Right forelimb (tissue), 1 donor: ENCODE measurements at places on chromosomes 1 and 21.
A peak's percentile ranks its signal among the peaks of the same experiment; 100 is the strongest.

DNA sequence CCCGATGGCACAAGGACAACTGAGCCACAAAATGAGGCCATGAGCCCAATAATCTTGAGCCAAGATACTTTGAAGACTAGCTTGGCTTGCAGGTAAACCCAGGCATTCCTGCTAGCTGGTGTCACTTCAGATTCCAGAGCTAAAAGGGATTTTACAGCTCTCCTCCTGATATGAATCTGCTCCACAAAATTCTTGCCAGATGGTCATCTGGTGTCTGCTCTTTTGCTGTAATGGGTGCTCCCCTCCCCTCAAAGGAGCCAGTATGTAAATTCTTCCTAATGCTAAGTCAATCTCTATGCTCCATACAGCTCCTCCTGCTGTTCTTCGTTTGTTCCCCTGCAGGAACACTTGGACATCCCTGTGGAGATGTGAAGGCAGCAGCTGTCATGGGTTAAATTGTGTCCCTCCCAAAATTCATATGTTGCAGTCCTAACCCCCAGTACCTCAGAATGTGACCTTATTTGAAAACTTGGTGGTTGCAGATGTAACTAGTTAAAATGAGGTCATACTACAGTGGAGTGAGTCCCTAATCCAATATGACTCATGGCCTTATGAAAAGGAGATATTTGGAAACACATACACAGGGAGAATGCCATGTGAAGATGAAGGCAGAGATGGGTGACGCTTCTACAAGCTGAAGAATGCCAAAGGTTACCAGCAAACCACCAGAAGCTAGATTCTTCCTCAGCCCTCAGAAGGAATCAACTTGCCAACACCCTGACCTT lies 180.6 kb upstream of the PALMD start:
- DNase-seq = no peak

DNA sequence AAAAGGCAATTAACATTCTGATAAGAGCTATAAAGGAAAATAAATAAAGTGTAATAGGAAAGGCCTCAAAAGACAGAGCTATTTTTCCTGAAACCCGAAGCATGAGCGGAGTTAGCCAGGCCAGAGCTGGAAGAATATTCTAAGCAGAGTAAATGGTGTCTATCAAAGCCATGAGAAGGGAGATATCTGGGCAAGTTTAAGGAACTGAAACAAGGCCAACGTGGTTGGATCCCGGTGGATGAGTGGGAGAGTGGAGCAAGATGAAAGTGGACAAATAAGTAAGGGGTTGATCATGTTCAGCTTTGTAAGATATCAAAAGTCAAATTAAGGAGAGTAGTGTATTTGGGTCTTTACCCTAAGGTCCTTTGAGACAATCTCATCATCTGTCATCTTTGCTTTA lies 234.0 kb downstream of the TM2D1 start:
- DNase-seq = no peak

GRCh38 chr1:9004700-9005394 lies 21.4 kb downstream of the SLC2A7 start:
- DNase-seq = peak; percentile 85

DNA sequence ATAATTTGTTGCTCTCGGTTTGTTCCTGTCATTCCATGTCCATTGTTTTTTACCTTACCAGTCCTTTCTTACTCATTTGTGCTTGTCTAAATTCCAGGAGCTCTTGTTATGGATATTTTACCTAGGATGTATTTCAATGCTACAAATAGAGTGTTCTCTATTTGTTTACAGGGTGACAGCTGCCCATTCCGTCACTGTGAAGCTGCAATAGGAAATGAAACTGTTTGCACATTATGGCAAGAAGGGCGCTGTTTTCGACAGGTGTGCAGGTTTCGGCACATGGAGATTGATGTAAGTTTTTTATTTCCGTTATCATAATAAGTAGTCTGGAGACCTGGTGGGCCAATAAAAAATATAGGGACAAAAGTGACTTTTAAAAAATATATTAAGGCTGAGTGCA lies 23.0 kb downstream of the ZBED6 start:
- no peak for DNase-seq

DNA sequence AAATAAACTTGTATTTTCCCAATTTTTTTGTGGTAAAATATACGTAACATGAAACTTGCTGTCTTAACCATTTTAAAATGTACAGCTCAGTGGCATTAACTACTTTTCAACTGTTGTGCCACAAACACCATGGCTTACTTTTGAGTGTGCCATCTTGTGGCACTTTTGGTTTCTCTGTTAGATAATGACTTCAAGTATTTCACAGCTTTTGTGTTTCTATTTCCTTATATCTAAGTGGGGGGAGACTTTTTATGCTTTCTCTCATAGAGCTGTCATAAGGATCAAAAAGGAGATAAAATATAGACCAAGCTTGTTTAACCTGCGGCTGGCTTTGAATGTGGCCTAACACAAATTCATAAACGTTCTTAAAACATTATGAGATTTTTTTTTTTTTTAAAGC lies 44.3 kb downstream of the CDC14A start:
- DNase-seq = no peak

DNA sequence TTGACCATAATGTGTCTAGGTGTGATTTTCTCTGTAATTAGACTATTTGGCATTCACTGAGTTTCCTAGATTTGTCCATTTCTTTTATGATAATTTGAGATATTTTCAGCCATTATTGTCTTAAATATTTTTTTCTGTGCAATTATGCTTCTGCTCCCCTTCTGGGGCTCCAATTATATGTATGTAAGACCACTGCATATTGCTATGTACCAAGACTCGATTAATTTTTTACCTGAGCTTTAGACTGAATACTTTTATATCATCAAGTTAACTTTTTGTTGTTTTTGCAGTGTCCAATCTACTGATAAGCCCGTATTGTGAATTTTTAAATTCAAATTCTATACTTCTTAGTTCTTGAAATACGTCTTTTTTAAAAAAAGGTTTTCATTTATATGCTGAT lies 5.1 kb upstream of the TAF1A start:
- no peak for DNase-seq

DNA sequence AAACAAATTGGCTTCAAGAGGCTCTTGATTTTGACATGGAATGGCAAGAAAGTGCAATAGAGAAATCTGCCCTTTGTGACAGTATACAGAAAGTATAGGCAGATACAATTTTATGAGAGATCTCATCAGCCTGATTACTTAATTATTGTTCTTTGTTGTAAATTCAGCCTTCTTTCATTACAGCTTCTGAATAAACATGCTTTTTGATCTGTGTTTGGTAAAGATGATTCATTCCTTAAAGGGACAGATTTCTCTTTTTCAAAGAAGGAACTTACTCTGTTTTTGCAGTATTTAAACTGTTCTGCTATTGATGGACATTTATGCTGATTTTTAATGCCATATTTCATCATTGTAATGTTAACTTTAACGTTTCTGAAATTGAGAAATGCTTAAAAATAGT lies 13.7 kb upstream of the MPC2 start:
- DNase-seq = no peak

- no peak for DNase-seq
Measured at GRCh38 chr1:27569506-27570291, 34.2 kb downstream of the AHDC1 start.

DNA sequence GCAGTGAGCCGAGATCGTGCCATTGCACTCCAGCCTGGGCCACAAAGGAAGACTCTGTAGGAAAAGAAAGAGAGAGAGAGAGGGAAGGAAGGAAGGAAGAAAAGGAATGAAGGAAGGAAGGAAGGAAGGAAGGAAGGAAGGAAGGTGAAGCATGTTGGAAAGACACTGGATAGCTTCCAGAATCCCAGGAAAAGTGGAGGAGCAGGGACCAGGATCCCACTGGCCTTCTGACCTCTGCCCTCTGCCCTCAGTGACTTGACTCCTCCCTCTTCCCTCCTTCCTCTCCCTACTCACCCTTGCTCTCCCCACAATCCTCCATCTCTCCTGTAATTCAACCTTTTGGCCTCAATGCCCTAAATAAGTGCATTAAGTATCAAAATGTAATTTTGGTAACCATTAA lies 4.1 kb upstream of the UTS2 start:
- no peak for DNase-seq

- DNase-seq = no peak
Measured at GRCh38 chr1:55355549-55355948, 140.4 kb upstream of the USP24 start.

DNA sequence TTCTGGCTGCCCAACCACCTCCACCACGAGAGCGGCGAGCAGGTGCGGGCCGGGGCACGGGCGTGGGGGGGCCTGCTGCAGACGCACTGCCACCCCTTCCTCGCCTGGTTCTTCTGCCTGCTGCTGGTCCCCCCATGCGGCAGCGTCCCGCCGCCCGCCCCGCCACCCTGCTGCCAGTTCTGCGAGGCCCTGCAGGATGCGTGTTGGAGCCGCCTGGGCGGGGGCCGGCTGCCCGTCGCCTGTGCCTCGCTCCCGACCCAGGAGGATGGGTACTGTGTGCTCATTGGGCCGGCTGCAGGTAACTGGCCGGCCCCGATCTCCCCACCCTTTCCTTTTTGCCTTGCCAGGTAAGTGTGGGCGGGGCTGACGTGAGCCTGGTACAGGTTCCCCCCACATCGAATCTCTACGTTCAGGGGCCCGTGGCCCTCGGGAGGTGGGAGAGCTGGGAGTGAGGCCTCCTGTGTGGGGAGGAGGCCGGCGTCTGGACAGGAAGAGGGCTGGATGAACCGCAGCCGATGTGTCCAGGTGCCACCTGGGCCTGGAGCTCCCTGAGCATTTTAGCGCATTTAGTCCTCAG lies 51.7 kb downstream of the COL18A1 start:
- no peak for DNase-seq

DNA sequence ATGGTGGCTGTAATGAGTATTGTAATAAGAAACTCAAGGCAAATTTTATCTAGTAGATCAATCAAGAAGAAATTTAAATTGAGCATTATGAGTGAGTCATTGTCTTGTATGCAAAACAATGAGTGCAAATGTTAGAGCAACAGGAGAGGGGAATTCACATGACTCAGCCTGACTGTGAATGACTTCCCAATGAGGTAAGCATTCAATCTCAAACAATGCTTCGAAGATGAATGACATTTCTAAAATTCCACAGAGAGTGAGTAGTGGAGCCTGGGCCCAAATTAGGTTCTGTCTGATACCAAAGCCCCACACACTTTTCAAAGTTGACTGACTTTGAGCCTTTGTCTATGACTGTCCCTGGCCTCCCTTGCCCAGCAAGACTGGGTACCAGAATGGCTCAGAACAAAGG lies 738.0 kb downstream of the PTPRU start:
- DNase-seq = no peak

DNA sequence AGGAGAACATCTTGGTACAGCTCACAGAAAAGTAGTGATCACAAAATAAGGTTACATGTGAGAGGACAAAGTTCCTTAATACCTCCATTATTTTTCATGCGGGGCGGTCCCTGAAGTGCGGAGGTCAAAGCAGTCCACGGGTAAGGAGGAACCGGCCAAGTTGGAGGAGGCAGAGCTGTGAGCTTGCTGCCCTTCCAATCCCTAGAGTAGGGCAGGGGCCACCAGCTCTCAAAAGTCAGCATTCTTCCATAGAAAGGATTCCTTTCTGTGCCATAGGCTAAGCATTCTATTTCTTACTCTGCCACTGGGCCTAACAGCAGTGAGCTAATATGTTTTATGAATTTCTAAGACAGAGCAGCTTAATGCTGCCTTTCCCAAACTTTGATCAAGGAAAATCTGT lies 50.9 kb upstream of the USP1 start:
- no peak for DNase-seq

GRCh38 chr1:200290010-200290685 lies 119.7 kb downstream of the ZNF281 start:
- no peak for DNase-seq

DNA sequence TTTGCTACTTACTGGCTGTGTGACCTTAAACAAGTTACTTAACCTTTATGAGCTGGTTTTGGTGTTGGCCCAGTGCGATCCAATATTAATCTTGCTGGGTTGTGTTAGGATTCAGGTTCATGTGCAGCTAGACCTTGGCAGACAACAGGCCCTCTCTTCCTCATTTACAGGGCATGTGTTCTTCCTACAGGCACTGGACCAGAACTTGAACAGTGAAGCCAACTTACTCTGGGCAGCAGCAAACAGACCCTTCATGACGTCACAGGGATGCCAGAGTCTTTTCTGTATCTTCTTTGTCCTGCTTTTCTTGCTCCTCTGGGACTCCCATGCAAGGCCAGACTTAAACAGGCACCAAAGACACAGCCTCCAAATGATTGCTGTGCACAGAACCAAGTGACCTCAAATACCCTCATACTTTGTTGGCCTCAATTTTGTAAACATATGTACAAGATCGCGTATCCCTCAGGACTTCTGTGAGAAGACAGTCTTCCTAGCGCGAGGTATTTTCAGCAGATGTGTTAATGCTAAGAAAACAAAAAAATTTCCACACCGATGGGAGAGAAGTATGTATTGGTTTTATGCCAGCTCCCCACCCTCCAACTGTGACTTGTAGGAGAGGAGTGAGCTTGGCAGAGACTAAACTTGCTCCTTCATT lies 73.7 kb downstream of the URB2 start:
- DNase-seq = no peak

- no peak for DNase-seq
Measured at GRCh38 chr1:58857680-58858673, 74.1 kb upstream of the JUN start.

DNA sequence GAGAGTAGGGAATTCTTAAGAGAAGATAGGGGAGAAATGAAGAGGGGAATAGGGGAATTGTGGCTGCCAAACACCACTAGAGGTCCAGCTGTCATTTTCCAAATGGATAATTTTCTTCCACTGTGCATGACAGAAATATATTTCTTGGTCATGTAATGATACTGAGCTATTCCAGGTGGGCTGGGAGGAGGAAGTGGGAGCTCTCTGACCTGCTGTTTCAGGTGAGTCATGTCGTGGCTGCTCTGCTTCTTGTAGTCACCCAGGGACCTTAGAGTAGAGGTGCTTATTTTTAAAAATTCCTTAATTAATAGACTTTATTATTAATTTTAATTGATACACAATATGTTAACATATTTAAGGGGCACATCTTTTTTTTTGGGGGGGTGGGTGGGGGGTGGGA lies 11.9 kb downstream of the PDE4B start:
- no peak for DNase-seq

DNA sequence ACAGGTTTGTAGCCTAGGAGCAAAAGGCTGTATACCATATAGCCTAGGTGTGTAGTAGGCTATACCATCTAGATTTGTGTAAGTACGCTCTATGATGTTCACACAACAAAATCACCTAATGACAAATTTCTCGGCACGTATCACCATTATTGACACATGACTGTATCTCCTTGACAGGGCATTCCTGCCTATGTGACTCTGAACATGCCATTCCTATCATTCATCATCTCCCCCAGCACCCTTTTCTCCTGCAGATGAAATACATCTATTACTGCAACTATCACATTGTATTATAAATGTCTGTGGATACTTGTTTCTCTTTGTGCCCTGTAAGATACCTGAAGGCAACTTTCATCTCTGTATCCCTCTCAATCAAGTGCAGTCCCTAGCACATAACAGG lies 29.9 kb downstream of the TP53BP2 start:
- no peak for DNase-seq
